ENCODE measurements at places on chromosomes 1 and 21.

GRCh38 chr21:29299916-29300806 lies 1.4 kb downstream of the BACH1 start:
- DNase-seq = peak; percentile 93

GRCh38 chr1:205961405-205961804 lies 18.1 kb upstream of the SLC26A9 start:
- peak; percentile 54 for DNase-seq

DNA sequence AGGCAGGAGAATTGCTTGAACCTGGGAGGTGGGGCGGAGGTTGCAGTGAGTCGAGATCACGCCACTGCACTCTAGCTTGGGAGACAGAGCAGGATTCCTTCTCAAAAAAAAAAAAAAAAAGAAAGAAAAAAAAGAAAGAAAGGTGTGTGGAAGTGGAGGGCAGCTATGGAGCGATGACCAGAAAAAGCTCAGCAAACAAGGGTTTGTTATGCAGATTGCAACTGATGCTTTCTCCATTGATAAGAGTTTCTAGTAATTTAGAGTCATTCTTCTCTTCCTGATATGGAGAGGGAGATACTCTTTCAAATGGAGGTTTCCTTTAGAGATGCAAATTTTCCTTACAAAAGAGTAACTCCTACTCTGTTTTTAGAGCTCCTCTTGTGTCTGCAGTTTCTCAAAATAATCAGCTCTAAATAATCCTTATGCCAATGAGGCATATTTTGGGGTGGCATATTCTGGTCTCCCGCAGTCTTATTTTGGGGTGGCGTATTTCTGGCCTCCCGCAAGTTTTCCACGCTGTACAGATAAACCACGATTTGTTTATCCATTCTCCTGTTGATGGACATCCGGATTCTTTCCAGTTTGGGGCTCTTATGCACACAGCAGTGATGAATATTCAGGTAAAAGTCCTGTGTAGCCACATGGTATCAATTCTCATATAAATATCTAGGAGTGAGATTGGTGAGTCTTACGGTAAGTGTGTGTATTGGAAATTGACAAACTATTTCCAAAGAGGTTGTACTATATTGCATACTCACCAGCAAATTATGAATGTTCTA lies 30.7 kb upstream of the RCC2 start:
- DNase-seq = no peak

DNA sequence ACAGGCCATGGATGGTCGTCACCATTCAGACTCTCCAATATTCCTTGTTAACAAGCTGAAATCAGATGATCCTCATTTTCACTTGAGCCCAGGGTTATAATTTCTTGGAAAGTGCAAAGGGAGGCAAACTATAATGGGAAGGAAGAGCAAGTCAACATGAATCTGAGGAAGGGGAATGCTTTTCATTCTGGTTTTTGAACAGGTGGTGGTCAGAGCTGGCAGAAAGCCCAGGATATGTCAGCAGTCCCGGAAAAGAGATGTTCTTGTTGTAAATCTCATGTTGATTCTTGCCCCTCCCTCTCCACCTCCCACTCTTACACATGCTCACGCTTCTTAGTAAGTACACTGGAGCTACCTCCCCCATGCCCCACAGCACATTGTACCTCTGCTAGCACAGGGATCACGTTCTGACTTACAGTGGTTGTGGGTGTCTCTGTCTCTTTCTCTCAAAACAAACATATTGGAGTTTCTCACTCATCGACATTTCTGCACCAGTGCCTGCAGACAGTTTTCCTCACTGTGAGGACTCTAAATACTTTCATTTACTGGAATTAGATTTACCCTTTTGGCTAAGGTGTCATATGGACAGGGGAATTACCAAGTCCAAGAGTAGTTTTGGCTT lies 77.6 kb downstream of the XCL2 start:
- DNase-seq = no peak

- DNase-seq = no peak
These were observed 20.3 kb downstream of the ZBTB17 start for GRCh38 chr1:15955552-15955951.

GRCh38 chr1:2940178-2940577 lies 81.1 kb upstream of the ACTRT2 start:
- DNase-seq = no peak

- DNase-seq = peak; percentile 22
These were observed 7.1 kb downstream of the HPCA start for GRCh38 chr1:32893198-32894018.

- no peak for DNase-seq
These were observed 48.6 kb upstream of the PLA2G2C start for GRCh38 chr1:20234788-20235535.

DNA sequence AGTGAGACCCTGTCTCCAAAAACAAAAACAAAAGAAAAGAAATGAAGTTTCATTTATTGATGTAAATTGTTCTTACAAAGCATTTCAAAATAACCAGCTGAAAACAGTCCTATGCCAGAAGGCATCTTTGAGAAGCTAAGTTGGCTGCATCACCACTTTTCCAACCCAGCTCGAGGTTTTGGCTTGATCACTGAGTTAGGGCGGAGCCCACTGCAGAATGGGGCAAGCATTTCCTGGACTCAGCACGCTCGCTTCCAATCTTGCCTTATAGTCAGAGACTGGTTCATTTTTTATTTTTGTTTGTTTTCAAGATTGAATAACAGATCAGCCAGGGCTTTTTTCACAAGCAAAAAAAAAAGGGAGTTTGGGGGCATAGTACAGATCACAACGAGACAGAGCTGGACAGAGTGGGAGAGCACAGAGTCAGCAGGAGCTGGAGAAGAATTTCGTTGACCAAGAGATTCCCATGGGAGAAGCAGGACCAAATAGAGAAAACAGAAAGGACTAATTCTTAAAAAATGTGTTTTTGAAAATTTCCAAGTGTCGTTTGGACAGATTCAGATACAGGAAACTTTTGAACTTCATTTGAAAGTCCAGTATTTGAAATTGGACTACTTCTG lies 23.5 kb upstream of the COL6A1 start:
- peak; percentile 84 for DNase-seq

DNA sequence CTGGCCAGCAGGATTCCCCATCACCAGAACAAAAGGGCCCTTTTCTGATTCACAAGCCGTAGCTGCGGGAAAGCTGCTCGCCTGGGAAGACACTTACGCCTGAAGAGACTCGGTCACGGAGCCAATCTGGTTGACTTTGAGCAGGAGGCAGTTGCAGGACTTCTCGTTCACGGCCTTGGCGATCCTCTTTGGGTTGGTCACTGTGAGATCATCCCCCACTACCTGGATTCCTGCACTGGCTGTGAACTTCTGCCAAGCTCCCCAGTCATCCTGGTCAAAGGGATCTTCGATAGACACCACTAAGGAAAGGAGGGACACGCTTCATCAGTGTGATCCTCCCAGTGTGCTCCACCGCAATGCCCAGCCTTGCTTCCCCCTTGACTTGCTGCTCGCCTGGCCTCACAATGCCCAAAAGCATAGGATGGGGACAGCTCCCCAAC lies 14.7 kb downstream of the ENO1 start:
- no peak for DNase-seq

DNA sequence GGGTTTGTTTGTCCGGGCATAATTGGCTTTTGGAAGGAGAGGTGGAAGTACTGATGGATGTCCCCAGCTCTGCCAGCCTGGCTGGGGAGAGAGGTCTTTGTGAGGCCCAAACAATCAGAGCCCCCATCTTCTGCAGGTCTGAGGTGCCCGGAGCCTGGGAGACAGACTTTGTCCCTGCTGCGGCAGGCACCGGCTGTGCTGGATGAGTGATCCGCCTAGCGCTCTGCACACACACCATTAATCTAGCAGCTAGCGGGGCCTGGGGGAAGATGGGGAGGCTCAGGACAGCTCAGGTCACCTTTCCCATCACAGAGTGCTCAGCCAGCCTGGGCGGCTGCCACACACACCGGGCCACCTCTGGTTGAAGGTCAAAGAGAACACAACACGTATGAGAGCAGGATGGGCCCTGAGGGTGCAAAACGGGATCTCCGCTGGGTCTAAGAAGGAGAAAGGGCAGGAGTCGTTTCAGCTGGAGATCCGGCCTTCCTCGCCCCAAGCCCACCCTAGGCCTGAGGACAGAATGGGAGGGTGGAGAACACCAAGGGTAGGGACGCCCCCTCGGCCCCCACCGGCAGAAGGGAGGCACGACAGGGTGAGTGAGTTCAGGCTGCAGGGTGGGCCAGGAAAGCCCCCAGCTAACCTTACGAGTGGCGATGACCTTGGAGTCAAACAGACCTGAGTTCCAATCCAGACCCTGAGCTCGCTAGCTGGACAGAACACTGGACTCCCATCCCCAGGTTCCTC lies 341.8 kb downstream of the NPHP4 start:
- DNase-seq = no peak

- DNase-seq = no peak
These were observed 672.5 kb downstream of the KIF26B start for GRCh38 chr1:245827301-245827700.

DNA sequence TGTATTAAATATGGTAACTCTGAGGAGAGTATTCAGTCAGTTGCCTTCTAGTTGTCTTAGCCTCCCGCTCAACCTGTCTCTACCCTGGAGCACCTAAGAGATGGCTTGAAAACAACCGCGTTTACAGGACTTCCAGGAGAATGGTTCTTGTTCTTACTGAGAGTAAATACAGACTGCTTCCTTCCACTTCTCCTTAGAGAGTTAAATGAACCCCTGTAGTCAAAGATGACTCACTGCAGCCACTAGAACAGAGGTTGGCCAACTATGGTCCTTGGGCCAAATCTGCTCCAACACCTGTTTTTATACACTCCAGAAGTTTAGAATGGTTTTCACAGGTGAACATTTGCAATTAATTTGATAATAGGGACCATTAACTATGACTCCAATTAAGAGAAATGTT lies 60.1 kb upstream of the ASB17 start:
- no peak for DNase-seq

DNA sequence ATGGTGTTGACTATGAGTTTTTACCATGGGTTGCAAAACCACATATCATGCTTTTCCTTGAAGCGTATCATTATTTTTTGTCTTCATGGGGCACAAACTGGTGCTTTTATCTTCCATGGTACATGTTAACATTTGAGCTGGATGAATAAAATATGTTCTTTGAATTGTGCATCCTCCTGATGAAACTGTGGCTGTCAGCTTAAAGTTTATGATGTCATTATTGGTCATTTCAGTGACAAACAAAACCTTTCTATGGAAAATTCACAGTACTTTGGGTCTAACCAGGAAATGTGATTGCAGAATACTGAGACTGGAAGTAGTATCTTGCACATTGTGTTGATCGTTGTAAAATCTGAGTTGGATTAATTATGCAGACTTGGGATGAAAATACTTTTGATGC lies 291.7 kb upstream of the ZRANB2 start:
- no peak for DNase-seq

DNA sequence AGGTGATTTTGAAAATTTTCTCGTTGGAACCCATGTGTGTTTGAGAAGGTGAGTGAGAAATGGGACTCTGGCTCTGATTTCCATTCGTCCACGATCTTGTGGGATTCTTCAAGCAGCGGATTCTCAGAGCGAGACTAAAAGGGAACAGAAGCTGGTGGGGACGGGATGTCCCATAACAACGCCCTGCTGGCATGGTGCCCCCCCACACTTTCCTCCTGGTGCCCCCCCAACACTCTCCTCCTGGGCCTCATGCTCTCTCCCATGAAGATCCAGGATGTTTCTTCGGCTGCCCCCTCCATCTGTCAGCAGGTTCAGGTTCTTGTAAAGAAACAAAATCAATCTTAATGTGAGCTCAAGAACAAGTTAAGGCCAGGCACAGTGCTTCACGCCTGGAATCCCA lies 29.1 kb downstream of the PRDM15 start:
- DNase-seq = no peak

DNA sequence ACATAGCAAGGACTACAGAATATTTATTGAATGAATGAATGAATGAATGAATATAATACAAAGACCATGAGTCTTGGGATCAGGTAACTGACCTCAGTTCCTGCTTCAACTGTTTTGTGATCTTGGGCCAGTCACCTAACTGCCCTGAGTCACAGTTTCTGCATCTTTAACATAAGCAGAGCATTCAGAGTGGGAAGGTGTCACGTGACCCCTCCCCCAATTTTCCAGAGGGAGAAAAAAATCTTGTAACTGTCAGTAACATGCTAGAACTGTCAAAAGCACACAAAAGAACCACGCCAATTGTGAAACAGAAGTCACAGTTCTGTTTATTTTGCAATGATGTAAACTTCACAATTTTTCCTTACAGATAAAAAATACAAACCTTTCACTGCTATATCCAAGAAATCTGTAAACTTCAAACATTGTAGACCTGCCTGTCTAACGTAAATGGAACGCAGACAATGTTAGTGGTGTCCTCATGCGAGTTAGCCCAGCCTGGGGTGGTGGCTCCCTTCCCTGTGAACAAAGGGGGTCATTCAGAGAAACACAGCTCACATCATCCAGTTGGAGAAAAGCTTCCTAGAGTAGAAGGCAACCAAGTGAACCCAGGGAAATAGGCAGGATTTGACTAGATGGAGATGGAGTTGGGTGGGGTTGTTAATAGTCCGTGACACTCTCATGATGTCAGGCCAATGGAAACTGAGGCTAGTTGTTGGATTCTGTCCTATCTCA lies 211.8 kb upstream of the ZC3H12A start:
- no peak for DNase-seq

- no peak for DNase-seq
These were observed 53.6 kb downstream of the SLC45A1 start for GRCh38 chr1:8371372-8371991.

All from fibroblast of skin of back (primary cell).